ENCODE measurements at places on chromosomes 3 and 15.

- DNase-seq = no peak
Observed at GRCh38 chr3:178172121-178172520, 364.1 kb upstream of the KCNMB2 start.

DNA sequence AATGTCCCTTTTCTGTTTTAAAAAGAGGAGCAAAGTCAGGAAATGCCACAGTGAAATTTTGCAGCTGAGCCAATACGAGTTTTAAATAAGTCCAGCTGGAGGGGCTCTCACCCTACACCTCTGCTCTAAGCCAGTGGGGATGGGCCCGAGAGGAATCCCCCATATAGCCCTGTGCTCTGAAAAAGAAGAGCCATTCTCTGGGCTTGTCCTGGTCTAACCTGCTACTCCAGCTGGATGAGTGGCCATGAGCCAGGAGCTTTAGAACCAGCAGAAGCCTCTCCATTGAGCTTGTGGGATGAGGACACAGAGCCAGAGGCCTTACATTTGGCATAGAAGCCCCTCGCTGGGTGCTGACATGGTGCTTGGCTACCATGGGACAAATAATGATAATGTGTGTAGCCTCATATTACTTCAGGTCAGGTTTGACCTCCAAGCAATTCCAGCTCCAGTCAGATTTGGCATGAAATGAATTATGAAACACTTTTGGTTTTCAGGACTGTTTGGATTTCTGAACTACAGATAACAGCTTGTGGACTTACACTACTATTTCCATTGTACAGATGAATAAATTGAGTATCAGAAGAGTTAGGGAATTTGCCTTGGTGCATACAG, 172.4 kb downstream of the CHST2 start:
- no peak for DNase-seq

GRCh38 chr3:61602466-61602865, 41.1 kb downstream of the PTPRG start:
- no peak for DNase-seq

GRCh38 chr3:155581579-155581978, 163.3 kb downstream of the PLCH1 start:
- no peak for DNase-seq

DNA sequence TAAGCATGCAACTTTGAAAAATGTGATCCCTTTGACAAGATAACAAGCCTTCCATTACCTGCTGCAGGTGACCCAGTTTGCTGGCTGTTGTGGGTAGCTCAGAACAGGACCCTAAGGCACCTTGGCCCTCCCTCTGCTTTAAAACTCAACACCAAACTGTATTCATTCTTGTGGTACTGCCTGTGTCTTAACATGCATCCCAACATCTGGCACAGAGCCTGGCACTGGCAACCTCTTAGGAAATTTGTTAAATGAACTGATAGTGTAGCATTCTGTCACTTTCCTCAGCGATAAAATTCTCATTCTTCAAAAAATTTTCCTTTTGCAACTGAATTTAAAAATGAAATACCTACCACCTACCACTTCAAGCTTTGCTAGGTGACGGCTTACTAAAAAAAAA, 287.3 kb upstream of the ADAMTS9 start:
- DNase-seq = no peak

DNA sequence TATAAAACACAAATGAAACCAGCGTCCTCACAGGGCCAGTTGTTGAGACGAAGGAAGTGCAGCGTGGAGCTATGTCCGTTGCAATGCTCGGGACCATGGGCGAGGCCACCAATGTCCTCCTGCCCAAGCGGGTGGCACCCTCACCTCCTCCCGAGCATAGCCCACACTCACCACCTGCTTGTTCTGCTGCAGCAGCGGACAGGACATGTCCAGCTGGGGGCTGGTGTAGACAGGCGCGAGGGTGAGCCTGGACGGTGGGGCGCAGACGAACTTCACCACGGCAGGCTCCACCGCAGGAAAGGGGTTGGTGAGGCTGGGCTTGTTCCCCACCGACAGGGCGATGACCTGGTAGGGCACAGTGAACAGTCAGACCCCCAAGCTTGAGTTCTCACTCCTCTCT, 62.1 kb downstream of the NUP210 start:
- DNase-seq = no peak

GRCh38 chr3:3333571-3333970, 154.1 kb upstream of the CRBN start:
- no peak for DNase-seq

GRCh38 chr3:138768946-138769345, 65.8 kb downstream of the PIK3CB start:
- DNase-seq = no peak

DNA sequence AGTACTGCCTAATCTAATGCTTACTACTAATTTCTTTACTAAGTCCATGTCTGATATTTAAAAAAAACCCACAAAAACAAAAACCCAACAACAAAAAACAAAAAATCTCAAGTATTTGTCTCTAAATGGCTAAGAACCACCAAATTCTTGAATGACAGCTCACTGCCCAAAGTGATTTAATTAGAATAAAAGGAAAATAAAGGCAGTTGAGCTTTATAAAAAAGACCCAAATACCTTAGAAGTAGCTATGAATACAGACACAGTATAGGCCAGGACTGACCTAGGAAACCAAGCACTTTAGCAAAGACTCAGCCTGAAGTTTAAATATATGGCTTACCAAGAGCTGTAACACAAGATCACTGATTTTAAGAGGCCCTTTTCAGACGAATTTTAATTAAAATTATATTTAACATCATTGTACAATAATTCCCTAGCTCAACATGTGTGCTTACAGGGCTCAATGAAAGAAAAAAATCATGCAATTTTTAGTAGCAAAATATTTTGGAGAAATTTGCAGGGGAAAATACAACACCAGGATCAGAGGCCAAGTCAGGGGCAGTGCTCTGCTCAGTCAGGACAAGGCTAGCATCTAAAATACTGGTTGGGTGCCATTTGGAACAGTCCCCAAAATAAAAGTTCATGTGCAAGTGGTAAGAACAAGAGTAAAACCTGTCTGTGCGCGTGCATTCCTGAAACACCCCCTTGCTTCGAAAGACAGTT, 24.8 kb downstream of the UQCC5 start:
- no peak for DNase-seq

DNA sequence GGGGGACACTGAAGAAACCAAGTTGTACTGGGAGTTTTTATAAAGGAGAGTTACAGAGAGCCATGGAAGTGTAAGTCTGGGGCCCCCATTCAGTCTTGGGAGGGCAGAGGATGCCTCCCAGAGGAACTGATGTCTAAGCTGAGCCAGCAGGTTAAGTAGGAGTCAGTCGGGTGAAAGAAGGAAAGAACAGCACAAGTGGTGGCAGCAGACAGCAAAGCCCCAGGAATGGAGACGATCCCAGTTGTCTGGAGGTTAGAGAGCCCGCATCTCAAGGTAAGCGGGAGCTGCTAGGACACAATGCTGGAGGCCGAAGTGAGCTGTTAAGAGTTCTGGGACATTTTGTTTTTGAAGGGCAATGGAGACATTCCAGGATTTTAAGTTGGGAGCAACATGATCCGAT, 88.8 kb downstream of the TAMM41 start:
- DNase-seq = no peak

DNA sequence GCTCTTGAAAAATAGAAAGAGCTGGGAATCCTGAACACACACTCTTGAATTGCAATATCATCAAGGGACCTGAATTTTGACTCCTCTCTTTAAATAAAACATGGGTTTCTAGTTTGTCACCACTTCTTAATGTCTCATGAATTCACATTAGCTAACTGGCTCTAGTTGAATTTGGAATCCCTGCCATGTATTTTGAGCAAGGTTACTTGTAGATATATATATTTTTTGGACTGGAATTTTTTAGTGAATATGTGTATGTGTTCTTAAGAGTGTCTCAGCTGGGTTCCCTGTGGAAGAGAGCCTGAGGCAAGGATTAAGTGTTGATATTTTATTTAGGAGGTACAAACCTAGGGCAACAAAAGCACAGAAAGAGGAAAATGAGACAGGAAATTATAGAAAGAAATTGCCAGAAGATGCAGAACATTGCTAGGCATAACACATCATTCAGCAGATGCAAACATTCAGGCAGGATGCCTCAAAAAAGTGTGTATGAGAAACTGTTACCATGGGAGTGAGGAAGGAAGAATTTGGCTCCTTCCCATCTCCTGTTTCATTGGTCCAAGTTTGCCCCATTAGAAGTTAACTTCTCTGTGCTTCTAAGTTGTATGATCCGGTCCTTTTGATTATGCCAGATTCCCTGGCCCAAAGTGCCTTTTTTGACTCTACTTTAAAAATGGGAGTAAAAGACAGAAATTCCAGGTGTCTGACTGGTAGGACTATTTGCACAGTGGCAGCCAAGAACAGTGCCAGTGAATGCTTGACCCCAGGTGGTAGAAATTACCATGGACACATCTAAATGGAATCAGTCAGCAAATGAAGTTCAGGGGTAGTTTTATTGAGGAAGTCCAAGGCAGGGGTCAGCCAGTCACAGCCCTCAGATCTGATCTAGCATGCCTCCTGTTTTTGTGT, 253.7 kb upstream of the TGFBR2 start:
- DNase-seq = no peak

- DNase-seq = no peak
Observed at GRCh38 chr3:140198242-140198641, 263.3 kb downstream of the CLSTN2 start.

- DNase-seq = no peak
Observed at GRCh38 chr3:159818399-159818798, 170.2 kb upstream of the IL12A start.

DNA sequence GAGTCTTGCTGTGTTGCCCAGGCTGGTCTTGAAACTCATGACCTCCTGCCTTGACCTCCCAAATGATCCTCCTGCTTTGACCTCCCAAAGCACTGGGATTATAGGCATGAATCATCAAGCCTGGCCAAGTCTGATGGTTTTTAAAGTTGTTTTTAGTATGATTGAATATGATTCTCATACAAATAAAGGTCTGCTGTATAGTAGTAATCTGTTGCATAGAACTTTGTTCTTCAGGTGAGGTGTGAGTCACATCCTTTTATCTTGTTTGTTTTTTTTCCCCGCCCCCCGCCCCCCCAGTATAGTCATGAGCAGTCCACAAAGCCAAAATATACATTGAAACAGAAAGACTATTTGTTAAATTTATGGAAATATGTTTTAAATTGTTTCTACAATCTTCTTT, 39.0 kb downstream of the UBE2E2 start:
- no peak for DNase-seq

DNA sequence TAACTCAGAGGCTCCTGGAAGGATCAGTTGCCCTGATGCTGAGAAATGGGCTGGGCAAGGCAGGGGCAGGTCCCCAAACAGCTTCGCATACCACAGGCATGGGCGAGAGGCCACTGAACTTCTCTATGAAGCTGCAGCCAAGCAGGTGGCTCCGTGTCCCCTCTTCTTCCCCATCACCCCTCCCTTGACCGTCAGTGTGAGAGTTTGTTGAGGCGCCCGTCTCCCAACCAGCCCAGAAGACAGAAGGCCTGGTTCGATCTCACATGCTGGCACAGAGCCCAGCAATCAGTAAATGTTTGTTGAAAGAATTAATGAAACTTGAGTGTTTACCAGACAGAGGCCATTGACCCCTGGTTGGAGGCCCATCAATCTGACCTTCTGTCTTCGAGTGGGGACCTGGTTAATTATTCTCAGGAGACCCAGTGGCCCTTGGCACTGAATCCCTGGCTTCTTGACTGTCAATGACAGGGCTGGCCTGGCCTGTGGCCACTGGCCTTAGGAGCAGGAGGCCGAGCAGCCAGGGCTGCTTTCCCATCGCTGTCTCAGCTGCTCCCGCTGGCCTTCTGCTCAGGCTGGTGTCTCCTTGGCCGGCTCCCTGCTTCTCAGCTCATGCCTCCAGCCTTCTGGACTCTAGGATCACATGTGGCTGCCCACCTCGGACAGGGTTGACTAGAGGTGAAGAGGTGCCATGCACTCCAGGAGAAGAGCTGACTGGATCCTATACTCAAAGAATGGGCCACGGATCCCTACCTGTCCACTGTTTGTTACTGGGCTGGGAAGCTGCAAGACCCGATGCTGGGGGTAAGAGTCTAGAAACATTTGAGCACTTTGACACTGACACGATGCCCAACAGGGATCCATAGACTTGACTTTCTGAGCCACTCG, 113.4 kb downstream of the ASB7 start:
- DNase-seq = no peak

GRCh38 chr3:112629425-112629824, 11.5 kb downstream of the CCDC80 start:
- DNase-seq = no peak

DNA sequence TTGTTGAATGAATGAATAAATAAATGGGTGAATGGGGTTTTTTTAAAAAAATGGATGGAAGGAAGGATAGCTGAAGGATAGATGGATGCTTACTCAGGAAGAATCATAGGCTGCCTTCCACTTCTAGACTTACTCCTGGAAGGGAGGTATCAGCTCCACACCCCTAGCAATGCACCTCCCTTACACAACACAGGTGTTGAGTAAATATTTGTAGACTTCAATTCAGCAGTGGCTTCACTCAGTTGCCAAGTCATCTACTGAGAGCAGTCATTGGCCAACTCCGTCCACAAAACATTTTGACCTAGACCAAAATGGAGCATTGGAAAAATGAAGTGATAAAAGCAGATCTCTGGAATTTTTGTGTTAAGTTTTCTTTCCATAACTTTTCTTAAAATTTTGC, 65.5 kb upstream of the ST8SIA2 start:
- no peak for DNase-seq

GRCh38 chr15:43093026-43093425, 12.8 kb downstream of the UBR1 start:
- no peak for DNase-seq

DNA sequence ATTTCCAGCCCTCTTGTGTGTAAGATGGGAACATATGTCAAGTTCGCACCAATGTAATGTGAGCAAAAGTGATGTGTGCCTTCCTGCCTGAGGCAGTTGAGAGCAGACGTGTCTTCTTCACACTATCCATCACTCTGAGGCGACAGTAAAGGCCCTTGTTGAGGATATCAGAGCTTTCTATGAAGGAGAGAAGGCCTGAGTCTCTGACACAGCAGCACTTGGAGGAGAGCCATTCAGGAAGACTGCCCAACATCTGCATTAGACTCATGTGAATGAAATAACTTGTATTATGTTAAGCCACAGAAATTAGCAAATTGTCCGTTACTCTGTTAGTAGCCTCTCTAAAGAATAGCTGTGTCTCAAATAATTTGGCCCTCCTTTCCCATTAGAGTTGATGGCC, 108.8 kb upstream of the CCDC54 start:
- DNase-seq = no peak

DNA sequence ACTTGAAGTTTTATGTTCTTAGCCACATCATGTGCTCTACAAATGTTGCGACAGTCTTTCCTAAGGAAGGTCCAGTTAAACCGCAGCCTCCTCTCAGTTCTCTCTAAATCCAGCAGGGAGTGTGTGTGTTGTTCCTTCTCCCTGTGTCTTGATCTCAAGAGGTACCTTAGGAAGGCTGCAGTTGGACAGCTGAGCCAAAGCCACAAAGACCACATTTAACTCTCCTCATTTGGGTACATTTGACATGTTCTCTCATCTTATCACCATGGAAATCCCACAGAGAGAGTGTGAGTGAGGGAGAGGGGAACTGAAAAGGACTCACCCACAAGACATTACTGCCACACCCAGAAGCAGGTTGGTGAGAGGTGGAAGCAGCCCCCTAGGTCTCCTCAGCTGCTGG, 79.5 kb downstream of the CD200R1L start:
- DNase-seq = no peak

All from stimulated activated CD8-positive, alpha-beta memory T cell treated with anti-CD3 and anti-CD28 coated beads, Interleukin-7, amount 100 ng/mL, for 48 hours (primary cell).